Hair follicle dermal papilla cell (primary cell): ENCODE measurements at places on chromosomes 12 and 14. TPM values are rescaled to one million over a fixed set of nuclear protein-coding genes. Genes with fewer than 3 reads are reported as not detected.

TMEM119 gene
- 904 and 1,008 TPM in 2 replicates for total RNA-seq

NFATC4 gene
- 285 and 343 TPM in 2 replicates for total RNA-seq

OR4L1 gene
- total RNA-seq = not detected in 2 replicates

CBLN3 gene
- 0.97 and 4.4 TPM in 2 replicates for total RNA-seq

WNT1 gene
- total RNA-seq = not detected in 2 replicates

INSM2 gene
- total RNA-seq = not detected in 2 replicates

CLEC1B gene
- not detected in 2 replicates for total RNA-seq

AICDA gene
- total RNA-seq = not detected in 2 replicates

PRH2 gene
- not detected in 2 replicates for total RNA-seq
